A172 (cell line): ENCODE measurements at places on chromosomes 11 and 22.
A peak's percentile ranks its signal among the peaks of the same experiment; 100 is the strongest.

GRCh38 chr11:34308049-34308912, 49.5 kb downstream of the ABTB2 start:
- no peak for DNase-seq

DNA sequence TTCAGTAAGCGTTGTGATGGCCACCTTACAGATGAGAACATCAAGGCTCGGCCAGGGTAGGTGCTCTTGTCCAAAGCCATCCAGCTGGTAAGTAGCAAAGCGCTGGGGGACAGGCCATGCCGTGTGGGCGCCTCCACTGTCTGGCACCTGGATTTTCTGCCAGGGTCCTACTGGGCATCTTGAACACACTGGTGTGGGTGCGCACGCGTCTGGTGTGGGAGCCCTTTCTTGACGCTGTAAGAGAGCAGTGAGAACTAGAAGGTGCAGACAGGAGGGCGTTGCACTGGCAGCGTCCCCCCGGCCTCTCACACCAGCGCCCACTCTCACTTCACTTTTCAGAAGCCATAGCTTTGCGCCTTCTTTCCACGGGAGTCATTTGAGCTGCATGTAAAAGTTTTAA, 296.6 kb downstream of the TBC1D22A start:
- DNase-seq, result no peak

DNA sequence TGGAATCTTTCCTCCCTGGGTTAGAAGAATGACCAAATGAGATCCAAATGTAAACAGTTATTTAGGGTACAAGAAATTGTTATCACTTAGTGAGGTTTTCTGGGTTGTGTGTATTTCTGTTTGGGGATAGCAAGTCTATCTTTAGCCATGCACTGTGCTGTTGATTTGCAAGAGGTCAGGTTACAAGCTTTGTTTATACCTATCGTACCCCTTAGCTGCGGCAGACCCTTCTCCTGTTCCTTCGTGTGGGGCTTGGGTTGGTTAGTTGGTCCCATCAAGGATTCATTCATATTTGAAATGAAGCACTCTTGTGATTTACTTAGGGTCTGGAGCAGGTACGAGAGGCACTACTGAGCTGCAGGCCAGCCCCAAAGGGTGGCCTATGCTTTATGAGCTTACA, 72.6 kb downstream of the USP35 start:
- no peak for DNase-seq

GRCh38 chr22:38049812-38050619, 7.2 kb upstream of the PICK1 start:
- DNase-seq, result no peak

DNA sequence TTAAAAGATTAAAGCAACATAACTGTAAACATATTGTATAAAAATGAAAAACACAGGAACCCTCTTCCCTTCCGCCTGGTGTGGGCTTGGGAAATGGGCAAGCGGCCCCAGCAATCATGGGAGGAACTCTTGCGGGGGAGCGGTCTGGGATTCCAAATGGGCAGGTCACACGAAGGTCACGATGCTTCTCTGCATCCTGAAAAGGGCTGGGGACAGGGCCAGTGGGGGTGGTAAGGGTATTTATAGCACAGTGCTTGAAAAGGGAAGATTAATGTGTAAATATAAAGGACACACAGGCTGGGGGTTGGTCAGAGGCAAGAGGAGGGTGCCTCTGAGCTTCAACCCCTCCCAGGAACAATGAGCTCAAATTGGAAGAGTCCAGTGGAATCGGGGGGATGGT, 46.9 kb upstream of the OR4B1 start:
- DNase-seq, result no peak

GRCh38 chr11:76615950-76616349, 54.6 kb downstream of the LRRC32 start:
- no peak for DNase-seq

DNA sequence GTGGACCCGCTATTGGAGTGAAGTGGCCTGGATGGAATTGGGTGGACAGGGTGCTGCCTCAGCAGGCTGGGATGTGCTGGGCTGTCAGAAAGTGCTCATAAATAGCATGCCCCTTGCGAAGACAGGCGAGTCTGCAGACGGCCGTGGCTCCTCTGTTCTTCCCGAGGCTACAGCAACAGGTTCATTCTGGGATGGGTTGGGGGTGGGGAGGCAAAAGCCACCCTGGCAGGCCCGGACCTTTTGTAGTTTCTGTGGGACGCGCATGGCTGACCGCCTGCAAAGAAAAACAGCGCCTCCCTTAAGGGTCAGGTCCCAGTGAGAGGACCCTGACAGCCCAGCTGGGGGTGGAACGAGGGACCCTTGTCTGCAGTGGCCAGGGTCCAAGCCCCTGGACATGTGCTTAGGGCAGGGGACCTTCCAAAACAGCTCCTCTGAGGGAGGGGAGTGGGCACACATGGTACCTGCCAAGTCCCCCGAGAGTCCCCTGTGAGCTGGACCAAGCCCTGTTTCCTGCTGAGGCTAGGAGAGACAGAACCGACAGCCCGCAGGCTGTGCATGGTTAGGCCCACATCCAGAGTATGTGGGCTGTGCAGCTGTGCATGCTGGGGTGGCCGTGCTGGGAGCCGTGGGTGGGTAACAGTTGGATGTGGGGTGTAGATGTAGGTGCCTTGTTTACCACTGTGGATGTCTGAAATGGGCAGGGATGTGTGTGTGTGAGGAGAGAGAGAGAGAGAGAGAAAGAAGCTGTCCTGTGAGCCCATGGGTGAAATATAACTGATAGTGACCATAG, at the start of gene CRYBB3:
Gene CRYBB3, plus strand, starts transcription at position 128 of the 790 bp plus-strand sequence. CDS start 1,539 bp downstream, outside the sequence.
- DNase-seq, result no peak

- no peak for DNase-seq
Measured at GRCh38 chr22:40462195-40462984, 92.0 kb downstream of the SGSM3 start.

DNA sequence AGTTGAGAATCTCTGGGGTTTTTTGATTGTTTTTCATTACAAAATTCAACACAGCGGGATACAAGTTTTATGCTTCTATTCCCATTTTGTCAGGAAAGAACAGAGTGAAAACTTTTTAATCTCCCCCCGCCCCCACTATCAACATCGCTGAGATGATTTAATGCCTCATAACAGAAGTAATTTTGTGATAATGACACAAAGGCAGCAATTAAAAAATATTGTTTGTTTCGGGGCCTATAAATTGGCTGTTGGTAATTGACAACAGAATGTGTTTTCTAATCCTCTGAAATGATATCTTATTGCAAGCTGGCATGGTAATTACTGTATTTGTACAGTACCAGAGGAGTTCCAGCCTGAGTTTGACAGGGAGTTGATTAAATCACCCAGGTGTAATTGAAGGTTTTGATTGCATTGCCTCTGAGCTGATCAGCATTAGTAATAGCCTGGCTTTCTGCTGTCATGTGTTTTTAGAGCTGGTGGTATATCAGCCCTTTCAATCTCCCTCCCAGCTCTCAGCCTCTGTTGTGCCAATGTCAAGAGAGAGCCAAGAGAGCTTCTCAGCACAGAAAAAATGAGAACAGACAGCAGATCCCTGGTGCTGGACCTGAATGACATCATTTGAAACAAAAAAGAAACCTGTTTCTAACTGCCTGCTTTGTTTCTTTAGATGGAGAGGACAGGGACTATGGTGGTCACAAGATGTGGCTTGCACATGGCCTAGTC, 265.1 kb downstream of the FAM76B start:
- DNase-seq, result no peak

DNA sequence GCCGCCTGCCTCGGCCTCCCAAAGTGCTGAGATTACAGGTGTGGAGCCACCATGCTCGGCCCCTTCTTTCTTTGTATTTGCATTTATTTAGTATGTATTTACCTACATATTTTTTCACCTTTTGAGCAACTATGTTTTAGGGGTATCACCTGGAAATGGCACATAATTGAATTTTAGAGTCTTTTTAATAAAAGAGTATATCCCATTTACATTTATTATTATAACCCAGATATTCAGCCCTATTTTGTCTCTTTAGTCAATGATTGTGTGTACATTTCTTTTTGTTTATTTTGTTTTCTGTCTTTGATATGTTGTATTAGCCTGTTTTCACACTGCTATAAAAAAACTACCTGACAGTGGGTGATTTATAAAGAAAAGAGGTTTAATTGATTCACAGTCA, 56.8 kb upstream of the CCND1 start:
- no peak for DNase-seq

DNA sequence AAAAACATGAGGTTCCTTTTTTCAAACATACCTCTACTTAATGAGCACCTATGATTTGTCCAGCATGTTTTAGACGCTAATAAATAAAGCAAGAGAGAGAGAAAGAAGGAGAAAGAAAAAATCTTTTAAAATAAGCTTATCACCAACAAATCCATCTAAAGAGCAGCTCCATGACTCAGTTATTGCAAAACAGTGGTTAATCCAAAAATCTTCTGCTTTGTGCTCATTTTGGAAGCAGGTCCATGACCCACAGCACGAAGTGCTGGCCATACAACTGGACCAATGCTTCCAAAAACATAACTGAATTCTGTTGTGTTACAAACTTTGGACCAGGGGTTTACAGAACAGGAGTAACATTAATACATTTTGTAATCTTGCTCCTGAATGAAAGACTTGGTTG, 696.6 kb downstream of the KCNA4 start:
- no peak for DNase-seq

DNA sequence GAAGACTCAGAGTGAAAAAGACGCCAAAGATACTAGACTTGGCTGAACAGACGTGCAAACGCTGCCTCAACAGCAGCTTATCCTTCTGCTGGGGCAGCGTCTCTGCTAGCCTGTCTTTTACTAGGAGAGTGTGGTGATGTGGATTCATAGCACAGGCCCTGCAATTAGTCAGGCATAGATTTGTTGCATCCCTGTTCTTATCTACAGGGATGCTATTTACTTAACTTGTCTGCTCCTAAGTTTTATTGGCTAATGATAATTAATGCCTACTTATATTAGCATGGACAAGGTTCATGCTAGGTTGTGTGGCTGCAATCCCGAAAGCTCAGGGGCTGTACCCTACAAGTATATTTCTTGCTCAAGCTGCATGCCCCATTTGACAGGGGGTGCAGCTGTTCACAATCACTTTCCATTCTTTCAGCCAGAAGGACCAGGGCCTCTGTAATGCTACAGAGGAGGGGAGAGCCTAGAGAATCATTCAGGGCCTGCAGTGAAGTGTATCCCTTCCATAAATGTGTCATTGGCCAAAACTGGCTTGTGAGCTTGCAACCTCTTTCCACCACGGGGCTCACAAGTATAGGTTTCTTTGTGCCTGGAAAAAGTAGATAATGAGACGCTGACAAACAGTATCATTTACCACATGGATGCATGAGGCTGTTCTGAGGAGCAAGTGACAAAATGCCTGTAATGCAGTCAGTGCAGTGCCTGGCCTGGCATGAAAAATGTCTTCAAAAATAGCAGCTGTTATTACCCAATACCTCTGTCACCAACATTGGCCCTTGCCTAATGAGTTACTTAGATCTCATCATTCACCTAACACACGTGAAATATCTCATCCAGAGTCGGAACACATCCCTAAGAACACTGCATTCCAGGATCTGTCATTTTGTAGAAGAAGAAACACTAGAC, 685.8 kb upstream of the API5 start:
- DNase-seq, result no peak

DNA sequence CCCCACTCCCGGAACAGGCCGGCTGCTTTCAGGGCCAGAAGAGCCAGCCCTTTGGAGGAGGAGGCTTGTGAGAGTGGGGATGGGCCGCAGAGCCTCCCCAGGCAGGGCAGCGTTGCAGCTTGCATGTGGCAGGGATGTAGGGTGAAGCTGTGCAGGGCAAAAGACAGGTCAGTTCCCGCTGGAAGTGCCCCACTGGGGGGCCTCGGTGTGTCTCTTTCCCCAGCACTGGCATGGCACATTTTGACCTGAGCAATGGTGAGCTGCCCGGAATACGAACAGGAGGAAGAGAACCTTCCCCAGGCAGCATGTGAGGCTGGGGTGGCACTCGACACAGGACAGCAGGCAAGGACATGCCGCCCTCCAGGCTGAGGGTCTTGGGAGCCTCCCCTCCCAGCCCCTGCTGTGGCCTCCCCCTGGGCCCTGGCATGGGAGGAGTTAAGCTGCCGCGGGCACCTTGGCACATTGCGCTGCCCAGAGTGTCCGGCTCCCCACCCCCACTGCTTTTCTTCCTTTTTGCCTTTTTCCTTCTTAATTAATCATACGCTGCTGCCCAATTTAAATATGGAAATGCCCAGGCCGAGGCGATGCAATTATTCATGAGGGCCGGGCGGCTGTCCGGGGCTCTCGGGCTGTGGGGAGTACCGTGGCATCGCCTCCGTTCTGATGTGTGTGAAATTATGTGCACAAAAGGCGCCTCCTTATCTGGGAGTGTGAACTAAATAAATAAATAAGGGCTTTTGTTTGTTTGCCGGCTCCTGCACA, 76.0 kb upstream of the WNT7B start:
- DNase-seq, result peak; percentile 44

- DNase-seq, result no peak
Measured at GRCh38 chr11:58864335-58864734, 19.8 kb upstream of the GLYATL2 start.

GRCh38 chr11:16982809-16983208, 31.4 kb downstream of the PLEKHA7 start:
- no peak for DNase-seq

GRCh38 chr11:126173257-126173656, 38.2 kb downstream of the RPUSD4 start:
- no peak for DNase-seq

GRCh38 chr22:32380991-32381390, 23.3 kb downstream of the RFPL3 start:
- DNase-seq, result peak; percentile 3

DNA sequence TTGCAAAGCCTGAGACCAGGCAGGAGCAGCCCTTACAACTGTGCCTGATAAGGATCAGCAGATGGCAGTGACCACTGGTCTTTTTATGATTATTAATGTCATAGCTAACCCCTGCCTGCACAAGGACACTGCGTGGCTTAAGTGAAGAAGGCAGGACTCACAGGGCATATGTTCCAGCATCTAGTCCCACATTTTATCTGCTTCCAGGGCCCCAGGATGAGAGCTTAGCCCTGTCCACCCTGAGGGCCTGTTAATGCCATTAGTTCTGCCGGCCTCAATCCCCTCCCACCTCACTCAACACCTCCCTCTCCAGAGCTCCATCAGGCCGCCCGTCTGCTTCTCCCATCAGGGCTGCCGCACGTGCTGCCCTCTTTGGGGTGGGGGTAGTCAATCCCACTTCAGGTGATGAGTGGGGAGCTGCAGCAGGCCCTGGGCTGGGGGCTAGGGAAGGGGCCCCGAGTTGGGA, 33.1 kb upstream of the TSPAN18 start:
- DNase-seq, result no peak

GRCh38 chr22:38233427-38233826, 31.6 kb downstream of the MAFF start:
- DNase-seq, result no peak

DNA sequence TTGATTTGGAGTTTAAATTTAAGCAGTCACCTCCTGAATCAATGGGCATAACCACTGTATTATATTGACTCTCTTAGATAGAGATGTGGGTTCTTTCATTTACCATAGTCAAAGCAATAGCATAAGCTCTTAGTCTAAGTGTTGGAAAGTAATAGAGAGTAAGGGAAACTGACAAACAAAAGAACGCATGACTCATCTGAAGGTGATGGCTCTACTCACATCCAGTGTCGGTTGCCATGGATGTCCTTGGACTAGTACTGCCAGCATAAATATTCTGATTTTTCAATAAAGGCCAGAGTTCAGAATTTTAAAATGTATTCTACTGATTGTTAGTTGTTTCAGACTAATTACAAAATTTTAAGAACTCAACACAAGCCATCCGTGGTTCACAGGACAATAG, 444.9 kb upstream of the DDI1 start:
- no peak for DNase-seq
